Activated naive CD4-positive, alpha-beta T cell treated with anti-CD3 and anti-CD28 coated beads, Interleukin-2, amount 10 ng/mL, durations not matched to agents 7 days and 5 days (primary cell): ENCODE measurements at places on chromosomes 1 and 21.

- no peak for DNase-seq
These were observed 1.4 kb downstream of the DENND1B start for GRCh38 chr1:197773856-197774255.

DNA sequence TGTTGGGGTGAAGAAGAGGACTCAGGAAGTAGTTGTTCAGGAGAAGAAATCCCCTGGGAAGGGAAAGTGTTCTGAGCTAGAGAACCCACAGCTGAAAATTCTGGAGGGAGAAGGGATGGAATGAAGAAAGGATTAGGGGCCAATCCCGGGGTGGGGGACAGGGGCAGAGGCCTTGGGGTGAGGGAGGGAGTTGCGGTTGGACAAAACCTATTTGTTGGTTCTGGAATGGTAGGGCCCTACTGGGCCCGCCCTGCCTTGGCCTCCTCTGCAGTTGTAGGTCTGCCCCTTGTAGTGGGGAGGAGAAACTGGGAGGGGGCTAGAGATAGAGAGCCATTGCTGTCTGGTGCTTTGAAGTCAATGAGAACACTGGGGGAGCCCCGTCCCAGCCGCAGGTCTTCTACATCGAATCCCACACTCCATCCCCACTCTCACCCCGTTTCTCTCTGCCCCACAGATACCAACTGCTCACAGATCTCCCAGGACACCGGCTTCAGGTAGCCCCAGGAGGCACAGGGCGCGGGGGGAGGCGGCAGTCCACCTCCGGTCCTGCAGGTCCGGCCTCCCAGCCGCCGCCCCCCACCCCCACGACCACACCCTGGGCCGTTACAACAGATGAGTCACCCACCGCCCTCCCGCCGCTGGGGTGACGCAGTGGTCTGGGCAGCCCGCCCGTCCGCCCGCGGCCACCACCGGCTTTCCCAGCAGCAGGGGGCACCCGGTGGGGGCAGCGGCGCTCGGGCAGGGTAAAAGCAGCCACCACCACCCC lies 1.1 kb downstream of the TAGLN2 start:
- peak; percentile 70 for DNase-seq

GRCh38 chr21:46474382-46474781 lies 15.7 kb downstream of the DIP2A start:
- DNase-seq = no peak

DNA sequence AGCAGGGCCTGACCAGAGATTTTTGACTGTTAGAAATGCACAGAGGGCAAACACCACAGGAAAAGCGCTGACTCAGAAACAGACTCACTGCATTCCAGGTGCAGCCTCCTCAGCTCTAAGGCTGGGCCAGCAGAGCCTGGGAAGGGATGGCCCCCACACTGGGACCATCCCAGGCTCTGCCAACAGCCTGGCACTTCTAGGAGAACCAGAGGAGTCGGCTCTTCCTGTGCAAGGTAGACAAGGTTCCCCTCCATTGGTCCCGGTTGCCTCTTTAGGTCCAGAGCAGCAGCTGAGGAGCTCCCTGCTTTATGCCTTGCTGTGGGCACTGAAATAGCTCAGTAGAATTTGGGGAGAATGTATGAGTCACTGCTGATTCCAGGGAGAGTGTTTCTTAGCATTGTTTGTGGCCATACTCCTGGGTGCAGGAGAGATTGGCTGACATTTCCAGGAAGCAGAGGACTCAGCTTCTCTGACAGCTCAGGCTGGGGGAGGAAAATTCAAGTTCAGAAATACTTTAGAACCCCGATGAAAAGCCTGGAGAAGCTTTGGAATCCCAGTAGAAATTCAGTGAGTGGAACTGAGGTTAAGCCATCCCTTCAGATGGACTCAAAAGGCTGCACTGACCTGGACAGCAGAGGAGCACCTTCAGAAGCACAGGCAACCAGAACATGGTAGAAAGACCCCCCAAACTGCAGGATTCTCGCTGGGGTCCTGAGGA lies 19.7 kb downstream of the PRAMEF1 start:
- DNase-seq = no peak

GRCh38 chr21:31732597-31733550 lies 956 bp upstream of the SCAF4 start:
- peak; percentile 43 for DNase-seq
